Esophagus mucosa (tissue), 1 donor: ENCODE measurements at places on chromosomes 2 and 18.

DNA sequence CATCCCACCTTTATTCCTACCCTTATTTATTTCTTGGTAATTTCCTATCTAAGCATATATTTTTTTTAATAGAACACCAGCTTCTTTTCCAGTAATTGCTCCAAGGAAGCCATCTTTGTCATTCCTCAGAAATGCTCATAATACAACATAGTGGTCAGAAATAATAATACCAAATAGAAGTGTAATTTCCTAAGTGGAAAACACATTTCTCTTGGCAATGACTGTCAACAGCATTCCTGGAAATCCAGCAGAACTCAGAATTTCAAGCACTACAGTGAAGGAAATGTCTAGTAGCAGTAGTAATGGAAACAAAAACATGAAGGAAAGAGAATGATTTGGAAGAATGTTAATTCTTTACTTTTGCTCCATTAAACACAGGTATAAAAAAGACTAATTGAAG lies 56.6 kb downstream of the GDF7 start:
- no peak for ATAC-seq

DNA sequence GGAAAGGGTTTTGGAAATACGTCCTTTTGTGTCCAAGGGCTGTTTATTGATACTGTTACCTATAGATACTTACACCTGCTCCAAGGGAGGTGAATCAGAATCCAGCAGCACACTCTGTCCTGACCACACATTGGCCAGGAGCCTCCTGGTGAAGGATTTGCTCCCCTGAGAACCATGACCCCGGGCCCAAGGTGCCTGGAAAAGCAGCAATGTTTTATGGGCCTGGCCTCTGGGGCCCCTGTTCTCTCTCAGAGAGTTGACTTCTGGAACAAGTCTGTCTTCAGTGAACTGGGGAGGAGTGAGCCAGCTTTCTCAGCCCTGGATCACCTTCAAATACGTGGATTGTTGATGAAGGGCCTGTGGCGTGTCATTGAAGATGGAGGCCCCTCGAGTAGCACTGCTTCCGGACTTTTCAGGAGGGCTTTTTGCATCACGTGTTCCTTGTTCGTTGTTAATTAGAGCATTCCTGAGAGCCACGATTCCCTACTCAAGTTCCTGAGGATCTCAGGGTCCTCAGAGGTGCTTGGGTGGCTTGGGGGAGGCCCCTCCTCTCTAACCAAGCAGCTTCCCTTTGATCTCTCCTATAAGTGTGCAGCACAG lies 78.5 kb upstream of the RPL31 start:
- no peak for ATAC-seq

- ATAC-seq: no peak
Measured at GRCh38 chr2:32732120-32732519, 104.3 kb downstream of the TTC27 start.

DNA sequence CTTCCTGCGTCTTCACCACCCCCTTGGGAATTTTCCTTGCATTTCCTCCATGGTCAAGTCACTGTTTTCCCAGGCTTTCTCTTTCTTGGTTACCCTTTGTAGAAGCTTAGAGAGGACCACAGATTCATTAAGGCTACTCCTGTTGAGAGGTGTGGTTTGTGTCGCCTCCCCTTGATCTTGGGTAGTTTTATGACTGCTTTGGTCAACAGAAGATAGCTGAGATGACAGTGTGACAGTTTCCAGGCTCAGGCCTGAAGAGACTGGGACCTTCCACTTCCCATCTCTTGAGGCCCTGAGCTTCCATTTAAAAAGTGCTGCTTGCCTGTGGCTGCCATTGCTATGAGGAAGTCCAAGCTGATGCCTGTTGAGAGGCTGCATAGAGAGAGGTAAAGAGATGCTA lies 5.4 kb downstream of the ACOXL start:
- ATAC-seq: no peak
